ENCODE measurements at places on chromosomes 11 and 22. TPM values are rescaled to one million over a fixed set of nuclear protein-coding genes. Genes with fewer than 3 reads are reported as not detected.
A peak's percentile ranks its signal among the peaks of the same experiment; 100 is the strongest.

The CLTCL1 gene
- total RNA-seq, result 3.4 TPM

The RAB39A gene
- total RNA-seq, result 1.3 TPM

The SLC7A4 gene
- not detected for total RNA-seq

The IGLL5 gene
- not detected for total RNA-seq

The MGAT3 gene
- 1.3 TPM for total RNA-seq

The GPHA2 gene
- total RNA-seq, result not detected

The CARD10 gene
- 20.4 TPM for total RNA-seq

The PLAAT3 gene
- 60.1 TPM for total RNA-seq

The CSTPP1 gene
- 60.4 TPM for total RNA-seq

The PRG2 gene
- total RNA-seq, result not detected

The TNNT3 gene
- total RNA-seq, result 0.46 TPM

The OR5A1 gene
- total RNA-seq, result not detected

The MB gene
- total RNA-seq, result 3.9 TPM

The OR51B5 gene
- total RNA-seq, result 17.7 TPM

DNA sequence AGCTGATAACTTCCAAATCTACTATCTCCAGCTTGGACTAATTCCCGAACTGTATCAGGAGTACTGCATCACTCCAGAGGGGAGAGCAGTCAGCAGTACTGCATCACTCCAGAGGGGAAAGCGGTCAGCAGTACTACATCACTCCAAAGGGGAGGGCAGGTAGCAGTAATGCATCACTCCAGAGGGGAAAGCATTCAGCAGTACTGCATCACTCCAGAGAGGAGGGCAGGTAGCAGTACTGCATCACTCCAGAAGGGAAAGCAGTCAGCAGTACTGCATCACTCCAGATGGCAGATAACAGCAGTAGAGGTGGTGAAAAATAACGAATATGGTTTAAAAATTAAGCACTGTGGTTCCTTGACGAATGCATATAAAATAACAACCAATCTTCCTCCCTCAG is 8.4 kb downstream of the CWC15 start:
- no peak for DNase-seq

- no peak for DNase-seq
Observed at GRCh38 chr11:78914503-78914902, 339.8 kb upstream of the NARS2 start.

DNA sequence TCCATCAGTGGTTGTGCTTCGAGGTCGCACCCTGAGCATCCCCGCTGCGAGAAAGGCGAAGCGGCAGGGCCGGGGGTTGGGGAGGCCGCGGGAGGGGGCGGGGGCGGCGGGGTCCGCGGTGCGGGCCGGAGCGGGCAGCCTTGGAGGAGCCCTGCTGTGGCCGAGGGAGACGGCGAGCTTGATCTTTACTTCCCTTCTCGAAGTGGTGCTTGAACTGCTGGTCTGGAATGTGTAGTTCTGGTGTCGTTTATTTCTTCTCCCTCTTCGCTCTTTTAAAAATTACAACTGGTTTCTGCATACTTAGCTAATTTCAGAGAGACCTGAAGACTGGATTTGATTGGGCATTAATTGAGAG is 1.1 kb downstream of the APLP2 start:
- DNase-seq, result no peak

GRCh38 chr11:75626889-75627529 is 41.8 kb downstream of the MAP6 start:
- no peak for DNase-seq

DNA sequence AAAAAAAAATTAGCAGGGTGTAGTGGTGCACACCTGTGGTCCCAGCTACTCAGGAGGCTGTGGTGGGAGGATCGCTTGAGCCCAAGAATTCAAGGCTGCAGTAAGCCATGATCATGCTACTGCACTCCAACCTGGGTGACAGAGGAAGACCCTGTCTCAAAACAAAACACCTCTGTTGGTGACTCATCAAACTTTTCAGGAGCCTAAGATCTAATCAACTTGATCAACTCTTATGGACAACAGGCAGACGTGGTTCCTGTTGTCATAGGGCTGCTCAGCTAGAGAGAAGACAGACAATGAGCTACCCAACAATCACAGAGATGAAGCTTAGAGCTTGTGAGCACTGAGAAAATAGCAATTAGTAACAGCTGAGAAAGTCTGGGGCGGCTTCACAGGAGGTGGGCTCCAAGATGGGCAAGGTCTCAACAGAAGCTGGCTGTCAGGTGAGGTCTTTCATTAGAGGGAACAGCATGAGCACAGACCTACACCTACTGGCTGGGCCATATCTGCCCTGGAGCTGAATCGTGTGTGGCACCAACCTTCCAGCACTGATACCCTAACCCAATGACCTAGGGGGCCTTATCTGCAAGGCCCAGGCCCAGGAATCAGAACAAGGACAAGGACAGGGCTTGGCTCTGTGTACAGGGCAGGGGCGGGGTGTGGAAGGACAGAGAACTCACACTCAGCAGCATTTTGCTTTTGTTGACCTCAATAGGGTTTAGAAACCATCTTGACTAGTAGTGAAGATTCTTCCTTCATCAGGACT is 7.2 kb upstream of the UCP3 start:
- no peak for DNase-seq

- DNase-seq, result peak; percentile 91
Observed at GRCh38 chr11:16669799-16670415, 68.5 kb upstream of the C11orf58 start.

GRCh38 chr11:7281079-7281478 is 29.4 kb downstream of the SYT9 start:
- DNase-seq, result no peak

DNA sequence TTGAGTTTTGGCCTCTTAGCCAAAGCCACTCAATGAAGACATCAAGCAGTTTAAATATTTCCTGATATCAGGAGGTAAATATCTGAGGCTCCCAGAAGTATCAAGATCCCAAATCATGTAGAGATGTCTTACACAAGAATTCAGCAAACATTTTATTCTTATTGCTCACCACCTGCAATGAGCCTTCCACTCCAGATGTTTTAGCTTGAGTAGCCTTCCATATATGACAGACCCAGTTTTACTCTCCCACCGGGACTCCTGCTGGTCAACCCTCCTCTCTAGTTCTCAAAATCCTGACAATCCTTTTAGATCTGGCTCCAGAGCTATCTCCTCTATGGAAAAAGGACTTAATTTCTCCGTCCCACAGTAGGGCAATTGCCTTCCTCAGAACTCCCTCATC is 404.4 kb downstream of the KCNA4 start:
- no peak for DNase-seq

DNA sequence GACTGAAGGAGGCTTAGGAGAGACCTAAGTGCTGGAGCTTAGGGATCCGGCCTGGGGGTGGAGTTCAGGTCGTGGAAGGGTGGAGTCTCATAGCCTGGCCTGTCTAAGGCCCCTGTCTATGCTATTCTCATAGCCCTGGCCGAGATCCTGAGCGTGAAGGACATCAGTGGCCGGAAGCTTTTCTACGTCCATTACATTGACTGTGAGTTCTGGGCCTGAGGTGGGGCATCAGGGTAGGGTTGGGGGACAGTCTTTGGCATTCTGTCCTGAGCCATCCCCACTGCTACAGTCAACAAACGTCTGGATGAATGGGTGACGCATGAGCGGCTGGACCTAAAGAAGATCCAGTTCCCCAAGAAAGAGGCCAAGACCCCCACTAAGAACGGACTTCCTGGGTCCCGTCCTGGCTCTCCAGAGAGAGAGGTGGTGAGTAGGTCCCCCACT is 603 bp downstream of the KAT5 start:
- DNase-seq, result no peak

DNA sequence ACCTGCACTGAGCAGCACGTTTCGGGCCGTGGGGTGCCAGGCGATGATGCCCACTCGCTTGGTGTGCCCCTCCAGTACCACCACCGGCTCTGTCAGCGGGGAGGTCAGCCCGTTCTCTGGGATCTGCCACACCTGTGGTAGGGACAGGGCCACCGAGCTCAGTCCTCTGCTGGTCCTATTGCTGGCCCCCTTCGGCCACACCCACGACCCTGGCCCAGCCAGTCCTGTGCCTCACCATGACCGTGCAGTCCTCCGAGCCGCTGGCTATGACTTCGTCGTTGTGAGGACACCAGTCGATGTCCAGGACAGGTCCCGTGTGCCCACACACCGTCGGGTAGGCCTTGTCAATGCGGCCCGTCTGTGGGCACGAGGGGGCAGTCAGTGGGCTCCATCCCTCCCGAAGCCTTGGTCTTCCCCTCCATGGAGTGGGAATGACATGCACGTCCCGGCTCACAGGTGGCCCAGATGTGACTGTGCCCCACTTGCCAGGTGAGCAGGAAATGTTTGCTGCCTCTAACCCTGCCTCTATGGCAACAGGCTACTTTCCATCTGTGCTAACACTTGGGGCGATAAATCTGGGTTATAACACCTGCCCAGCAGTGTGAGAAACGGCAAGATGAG is 1.4 kb downstream of the CORO1B start:
- DNase-seq, result no peak

- no peak for DNase-seq
Observed at GRCh38 chr11:9066433-9066925, 24.9 kb downstream of the SCUBE2 start.

GRCh38 chr22:19990609-19991394 is 25.8 kb downstream of the ARVCF start:
- DNase-seq, result no peak

GRCh38 chr11:18768472-18768901 is 23.1 kb downstream of the PTPN5 start:
- DNase-seq, result no peak

DNA sequence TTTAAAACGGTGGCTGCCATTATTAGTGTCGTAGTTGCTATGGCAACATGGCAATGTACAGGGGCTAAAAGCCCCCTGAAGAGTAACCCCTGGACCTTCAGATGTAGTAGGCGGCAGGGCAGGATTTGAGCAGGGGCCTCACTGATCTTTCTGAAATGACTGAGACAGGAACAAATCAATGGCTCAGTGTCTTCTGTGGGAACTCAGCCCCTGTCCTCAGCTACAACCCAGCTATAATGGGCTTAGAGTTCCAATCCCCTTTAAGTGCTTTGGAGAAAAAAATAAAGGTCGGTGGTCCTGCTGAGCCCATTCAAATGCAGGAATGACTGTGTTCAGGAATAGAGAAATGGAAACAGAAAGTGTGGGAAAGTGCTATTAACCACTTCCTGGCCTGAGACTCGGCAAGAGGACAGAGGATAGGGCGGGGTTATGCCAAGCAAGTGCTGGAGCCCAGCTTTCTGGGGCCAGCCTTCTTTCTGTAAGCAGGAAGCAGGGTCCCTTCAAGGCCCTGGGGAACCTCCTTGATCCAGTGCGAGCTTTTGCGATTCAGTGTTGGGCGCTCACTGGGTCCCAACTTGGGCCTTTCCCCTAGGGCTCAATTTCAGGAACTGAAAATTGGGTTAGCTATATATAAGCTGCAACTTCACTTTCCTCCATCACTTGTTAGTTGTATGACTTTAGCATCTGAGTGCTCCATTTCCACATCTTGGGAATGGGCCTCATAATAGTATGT is 6.1 kb upstream of the CD82 start:
- DNase-seq, result peak; percentile 44

GRCh38 chr22:18024276-18024939 is at the start of gene MICAL3:
Gene MICAL3, minus strand, starts transcription at chr22:18024561. Its CDS starts 117,749 bp downstream, at chr22:17906812.
- no peak for DNase-seq

DNA sequence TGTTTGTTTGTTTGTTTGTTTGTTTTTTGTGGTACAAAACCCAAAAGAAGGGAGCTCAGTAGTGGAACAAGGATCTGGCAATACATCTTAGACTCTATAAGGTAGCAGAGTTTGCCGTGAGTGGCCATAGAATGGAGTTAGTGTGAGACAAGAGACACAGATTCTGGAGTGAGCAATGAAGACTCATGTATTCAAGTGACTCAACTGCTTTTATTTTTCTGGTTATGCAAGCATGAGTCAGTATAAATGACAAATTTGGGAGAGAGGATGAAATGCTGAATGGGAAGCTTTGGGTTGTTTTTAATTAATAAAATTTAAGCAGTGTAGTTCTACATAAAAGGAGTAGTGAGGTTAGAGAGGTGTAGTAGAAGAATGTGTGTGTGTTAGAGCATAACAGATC is 143.6 kb upstream of the ANO5 start:
- no peak for DNase-seq

DNA sequence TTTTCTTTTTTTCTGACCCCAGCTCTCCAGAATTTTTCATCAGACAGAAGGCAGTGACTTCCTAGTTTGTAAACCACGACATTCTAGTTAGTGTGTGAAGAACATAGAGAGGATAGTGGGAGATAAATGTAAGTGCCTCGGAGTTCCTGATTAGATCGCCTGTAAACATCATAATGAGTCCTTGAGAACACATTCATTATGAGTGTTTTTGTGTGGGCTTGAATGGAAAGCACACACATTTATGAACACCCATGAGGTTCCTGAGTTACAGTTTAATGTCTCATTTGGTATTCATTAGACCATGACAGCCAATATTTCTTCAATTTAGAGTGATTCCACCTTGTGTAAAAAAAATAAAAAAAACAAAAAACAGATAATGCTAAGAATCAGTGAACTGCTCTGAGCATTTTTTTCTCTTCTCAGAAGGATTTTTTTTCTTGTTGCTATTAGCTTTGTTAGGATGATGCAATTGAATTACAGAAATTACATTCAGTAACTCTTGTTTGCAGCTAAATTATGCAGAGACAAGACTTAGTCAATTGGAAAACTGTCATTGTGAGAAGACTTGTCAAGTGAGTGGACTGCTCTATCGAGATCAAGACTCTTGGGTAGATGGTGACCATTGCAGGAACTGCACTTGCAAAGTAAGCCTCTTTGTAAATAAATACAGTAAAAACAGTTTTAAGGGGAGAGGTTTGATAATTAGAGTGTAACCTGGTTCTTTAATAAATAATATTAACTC is 257.6 kb downstream of the NELL1 start:
- DNase-seq, result no peak

DNA sequence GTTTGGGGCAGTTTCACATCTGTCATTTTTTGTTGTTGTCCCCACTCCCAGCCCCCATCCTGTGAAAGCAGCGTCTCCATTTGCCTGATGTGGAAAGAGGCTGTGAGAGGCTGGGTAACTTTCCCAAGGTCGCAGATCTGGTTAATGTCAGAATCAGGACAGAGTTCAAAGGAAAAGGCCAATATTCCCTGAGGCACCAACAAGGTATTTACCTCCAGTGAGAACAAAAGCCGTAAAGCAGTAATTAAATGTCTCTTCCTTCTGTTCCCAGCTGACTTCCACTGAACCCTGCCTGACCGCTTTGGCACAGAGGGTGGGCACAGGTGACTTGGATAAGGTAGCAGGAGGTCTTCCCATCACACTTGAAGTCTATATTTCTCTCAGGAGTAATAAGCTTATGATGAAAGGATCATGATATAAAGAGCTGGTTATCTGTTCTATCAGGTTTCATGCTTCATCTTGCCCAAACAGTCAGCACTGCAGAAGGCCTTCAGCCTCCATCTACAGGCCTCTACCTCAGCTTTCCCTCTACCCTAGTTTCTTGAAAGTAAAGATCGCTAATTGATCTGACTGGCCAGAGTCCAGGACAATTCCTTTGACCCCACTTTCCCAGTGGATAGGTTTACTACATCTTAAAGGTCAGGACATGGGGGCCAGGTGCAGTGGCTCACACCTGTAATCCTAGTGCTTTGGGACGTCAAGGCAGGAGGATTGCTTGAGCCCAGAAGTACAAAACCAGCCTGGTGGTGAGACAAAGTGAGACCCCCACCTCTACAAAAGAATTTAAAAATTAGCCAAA is 9.4 kb downstream of the C11orf91 start:
- no peak for DNase-seq

All from A172 (cell line).